ENCODE measurements at places on chromosomes 6 and 20. TPM values are rescaled to one million over a fixed set of nuclear protein-coding genes. Genes with fewer than 3 reads are reported as not detected.

DNA sequence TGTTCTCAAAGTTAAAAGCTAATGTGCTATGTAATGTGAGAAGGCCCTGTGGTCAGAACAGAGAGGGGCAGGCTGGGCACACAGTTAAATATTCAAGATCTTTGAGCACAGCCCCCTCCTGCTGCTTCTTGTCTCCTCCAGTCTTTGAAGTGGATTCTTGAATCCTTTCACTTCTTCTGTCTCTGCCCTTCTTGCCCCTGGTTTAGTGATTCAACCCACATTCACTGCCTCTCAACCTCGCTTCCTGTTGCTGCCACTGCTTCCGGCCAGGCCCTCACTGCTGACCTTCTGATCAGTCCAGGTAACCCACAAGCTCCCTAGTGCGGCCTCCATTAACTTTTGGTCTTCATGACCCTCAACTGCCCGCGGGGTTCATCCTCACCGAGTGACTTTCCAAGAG lies 417.3 kb upstream of the NOX3 start:
- DNase-seq, result no peak

- no peak for DNase-seq
These were observed 1.3 kb downstream of the YWHAB start for GRCh38 chr20:44886828-44887227.

DNA sequence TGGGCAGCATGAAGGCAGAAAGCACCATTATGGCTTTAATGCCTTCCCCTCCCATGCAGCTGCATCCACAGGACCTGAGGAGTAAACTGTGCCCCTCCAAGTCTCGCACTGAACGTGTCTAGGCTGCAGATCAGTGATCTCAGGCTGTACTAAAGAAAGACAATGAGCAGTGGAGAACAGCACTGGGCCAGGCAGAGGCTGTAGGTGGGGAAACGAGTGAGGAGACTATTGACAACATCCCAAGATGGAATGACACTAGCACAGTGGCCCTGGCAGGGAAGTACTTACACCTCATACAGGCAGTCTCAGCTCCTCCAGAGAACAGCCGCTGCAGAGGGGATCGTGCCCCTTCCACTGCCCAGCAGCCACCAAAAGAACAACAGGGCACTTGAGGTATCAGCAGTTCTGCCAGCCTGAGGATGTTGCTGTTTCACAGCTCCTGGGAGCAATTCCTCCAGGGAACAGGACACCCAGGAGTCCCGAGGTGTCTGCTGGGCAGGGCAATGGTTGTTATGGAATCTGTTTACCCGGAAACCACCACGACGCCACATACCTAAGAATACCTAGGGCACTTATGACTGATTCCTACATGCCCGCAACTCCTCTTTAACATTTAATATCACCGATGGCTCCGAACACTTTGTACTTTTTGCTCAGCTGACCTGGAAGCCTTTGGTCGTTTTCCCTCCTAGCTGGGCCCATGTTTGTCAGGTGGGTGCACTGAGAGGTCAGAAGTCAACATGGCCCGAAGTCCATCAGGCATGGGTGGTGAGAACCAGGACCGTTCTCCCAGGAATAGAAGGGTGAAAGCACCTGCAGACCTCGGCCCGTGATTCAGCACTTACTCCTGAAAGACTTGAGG lies 79.1 kb downstream of the SLC22A23 start:
- no peak for DNase-seq

DNA sequence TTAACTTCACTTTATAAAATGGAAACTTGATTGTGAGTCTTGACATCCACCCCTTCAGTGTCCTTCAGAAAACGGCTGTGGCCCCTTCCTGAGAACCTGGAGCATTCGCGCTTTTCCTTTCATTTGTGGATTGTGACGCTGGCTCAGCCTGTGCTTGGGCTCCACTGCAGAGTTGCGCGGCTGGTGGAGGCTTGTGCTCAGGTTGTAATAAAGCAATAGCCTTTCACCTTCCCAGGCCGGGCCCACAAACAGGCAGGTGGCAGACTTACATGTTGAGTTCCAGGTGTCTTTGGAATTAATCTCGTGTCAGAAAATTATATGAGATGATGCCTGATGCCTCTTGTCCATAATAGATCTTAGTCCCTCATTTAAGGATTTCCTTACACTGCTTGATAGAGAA lies 199.9 kb downstream of the CDH4 start:
- no peak for DNase-seq

DNA sequence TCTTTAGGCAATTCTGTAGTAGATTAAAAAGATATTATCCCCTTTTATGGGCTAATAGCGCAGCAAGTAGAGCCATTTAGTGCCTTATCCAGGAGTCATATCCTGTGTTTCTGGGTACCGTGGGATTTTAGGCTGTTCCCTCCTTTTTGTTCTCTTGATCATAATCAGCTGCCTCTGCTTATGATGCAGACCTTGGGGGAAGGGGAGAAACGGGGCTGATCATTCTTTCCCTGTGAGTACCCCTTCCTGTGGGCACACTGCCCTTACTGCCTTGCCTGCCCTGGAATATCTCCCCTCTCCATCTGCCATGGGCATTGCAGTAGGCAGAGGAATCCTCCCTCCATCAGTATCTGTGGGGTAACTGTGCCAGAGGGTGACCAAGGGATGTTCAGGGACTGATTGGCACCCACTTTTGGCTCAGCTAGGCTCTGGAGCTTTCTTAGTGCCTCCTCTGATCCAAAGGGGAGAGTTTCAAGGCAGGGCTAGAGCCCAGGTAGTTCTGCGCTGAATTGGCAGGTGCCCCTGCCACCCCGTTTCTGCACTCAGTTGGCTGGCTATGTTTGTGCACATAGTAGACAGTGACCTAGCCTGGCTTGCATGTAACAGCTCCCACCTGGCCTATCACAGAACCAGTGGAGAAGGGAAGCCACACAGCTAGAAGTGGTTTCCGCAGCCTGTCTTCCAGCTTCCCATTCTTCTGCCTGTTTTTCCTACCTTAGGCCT lies 103.3 kb downstream of the FIG4 start:
- no peak for DNase-seq

- no peak for DNase-seq
These were observed 1.9 kb downstream of the DHX16 start for GRCh38 chr6:30670760-30671527.

DNA sequence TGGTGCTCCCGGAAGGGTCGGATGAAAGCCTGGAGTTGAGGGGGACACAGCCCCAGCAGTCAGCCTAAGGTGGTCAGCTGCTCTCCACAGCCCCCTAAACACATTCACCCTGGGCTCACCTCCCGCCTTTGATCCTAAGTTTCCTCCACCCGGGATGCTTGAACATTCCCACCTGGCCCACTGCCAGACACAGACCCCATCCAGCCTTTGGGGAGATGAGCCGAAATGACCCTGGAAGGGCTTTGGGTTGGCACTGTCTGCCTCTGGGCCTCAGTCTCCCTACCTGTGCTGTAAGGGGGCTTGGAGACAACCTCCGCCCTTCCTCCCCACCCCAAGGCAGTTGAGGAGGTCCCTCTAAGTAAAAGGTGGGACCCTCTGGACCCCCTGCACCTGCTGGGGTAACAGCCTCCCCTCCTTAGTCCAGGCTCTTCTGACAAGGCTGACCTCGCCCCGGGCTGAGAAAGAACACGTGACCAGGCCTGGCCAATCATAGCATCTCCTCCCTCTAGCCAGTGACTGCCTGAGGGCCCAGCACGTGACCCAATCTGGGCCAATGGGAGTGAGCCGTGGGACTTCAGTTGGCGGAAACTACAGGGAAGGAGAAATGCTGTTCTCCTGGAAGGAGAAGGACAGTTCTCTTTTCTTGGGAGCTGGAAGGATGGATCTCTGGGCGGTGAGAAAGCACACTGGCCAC lies 16.9 kb upstream of the UBE2V1 start:
- DNase-seq, result no peak

DNA sequence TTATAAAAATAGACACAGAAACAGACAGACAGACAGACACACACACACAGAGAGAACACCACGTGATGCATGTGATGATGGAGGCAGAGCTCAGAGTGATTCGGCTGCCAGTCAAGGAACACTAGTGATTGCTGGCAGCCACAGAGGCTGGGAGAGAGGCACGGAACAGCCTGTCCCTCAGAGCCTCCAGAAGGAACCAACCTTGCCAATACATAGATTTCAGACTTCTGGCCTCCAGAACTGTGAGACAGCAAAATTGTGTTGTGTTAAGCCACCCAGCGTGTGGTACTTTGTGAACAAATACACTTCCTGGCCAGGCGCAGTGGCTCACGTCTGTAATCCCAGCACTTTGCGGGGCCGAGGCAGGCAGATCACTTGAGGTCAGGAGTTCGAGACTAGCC lies 9.5 kb upstream of the PARD6B start:
- no peak for DNase-seq

- no peak for DNase-seq
These were observed 38.8 kb downstream of the EZR start for GRCh38 chr6:158780246-158780884.

- DNase-seq, result no peak
These were observed 302.2 kb upstream of the EPHA7 start for GRCh38 chr6:93721386-93722048.

- DNase-seq, result peak; percentile 74
These were observed 78.0 kb upstream of the ELOVL5 start for GRCh38 chr6:53426667-53427270.

DNA sequence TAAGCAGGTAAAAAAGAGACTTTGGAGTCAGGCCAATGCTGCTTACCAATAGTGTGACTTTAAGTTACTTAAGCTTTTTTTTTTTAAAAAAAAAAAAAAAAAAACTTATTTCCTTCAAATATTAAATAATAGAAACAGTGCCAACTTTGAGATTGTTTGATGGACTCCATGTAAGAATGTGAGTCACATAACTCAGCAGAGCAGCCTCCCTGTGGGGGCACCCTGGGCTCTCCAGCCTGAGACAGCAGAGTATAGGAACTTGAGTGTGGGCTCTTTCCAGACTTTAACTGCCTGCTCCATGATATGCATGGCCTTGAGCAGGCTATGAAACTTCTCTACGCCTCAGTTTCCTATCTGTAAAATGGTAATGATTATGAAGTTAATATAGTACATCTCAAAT lies 113.3 kb upstream of the SAMD5 start:
- DNase-seq, result no peak

GRCh38 chr20:14142171-14142570 lies 146.9 kb downstream of the MACROD2 start:
- DNase-seq, result peak; percentile 2

DNA sequence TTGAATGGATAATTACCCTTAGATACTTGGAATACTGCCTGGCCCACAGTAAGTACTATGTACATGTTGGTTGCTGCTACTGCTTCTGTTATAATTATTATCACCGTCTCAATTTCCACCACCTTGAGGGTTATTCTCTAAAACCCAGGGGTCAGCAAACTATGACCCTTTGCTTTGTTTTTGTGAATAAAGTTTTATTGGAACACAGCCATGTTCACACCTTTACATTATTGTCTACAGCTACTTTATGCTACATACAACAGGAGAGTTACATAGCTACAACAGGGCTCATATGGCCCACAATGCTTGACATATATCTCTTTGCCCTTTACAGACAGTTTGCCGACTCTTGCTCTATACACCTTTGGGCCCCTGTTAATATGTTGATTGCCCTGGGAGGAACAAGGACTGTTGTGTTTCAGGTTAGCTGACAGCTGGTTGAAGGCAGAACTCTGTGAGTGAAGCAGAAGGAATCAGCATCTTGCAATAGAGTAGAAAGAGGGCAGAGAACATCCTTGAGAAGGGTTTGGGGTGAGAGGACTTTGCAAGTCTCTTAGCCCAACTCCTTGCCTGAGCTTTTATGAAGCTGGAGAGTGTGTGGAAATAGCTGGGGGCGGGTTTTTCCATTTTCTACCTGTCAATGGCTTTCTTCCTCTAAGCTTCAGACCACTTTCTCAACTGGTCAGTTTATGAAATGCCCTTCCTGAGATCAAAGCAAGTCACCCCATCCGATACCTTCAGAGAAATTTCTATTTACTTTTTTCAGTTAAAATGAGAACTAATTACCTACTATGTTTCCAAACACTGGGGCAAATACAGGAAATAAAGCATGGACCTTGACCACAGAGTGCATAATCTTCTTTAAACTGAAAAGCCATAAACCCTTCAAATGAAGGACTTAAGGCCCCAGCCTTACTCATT lies 3.5 kb upstream of the MEP1A start:
- DNase-seq, result no peak

DNA sequence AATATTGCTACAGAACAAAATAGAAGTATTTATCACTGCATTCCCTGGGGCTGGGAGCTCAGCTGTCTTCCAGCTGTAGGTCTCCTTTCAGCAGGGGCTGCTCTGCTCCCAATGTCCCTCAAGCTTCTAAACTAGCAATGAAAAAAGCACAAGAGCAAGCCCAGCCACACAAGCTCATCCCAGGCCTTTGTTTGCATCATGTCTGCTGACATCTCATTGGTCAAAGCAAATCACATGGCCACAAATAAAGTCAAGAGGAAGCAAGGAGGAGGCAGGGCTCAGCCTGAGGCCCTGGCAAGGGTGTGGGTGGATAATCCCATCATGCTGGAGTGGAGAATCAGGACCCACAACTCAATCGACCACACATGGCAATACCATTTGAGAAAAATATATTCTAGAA lies 2.2 kb upstream of the BFSP1 start:
- no peak for DNase-seq

- DNase-seq, result no peak
These were observed 24.7 kb downstream of the DACT2 start for GRCh38 chr6:168294901-168295300.

- DNase-seq, result no peak
These were observed 41.5 kb downstream of the CD164 start for GRCh38 chr6:109340811-109341210.

DNA sequence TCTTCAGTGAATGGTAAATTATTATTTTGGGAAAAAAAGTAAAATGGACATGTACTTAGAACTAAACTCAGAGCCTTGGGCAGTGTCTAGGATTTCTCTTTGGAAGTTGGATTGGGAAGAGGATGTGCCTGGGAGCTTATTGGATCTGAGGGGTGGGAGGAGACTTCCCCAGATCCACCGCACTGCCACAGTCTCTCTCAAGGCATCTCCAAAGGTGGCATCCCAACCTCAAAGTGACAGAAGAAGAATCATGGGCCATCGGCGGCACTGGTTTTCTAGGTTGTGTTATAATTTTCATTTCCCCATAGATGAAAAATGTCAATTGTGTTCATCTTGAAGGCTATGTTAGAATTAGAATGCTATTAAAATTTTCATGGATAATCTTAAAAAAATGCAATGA lies 66.8 kb upstream of the CD93 start:
- DNase-seq, result no peak

DNA sequence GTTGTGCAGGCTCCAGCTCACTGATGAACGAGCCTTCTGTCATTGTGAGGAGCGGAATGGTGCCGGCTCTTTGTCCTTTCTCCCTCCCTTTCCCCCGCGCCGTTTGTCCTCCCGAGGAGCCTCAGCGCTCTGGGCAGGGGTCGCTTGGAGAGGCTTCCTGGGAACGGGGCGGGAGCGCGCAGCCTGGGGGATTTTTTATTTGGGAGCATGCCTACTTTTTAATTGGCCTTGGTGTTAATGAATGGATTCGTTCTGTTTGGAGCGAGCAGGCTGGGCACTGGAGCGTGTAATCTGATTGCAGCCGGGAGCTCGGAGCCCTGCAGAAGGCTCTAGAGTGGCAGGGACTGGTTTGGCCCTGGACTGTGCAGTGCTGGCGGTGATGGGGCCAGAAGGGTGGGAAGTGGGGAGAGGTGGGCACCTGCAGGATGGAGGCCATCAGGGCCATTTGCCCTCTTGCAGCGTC lies 118.8 kb downstream of the CDH4 start:
- DNase-seq, result no peak

Gene TINAG
- total RNA-seq, result 0.64 TPM

Gene CDS2
- 41.4 TPM for total RNA-seq

Gene WFDC5
- total RNA-seq, result not detected

Gene ADTRP
- 1.7 TPM for total RNA-seq

Gene HLA-G
- 0.88 TPM for total RNA-seq

Gene KCNK16
- not detected for total RNA-seq

Gene SEMG1
- not detected for total RNA-seq

Gene RIPOR2
- 37.9 TPM for total RNA-seq

Gene KCNS1
- total RNA-seq, result not detected
